ENCODE measurements at places on chromosomes 12 and 14.
A peak's percentile ranks its signal among the peaks of the same experiment; 100 is the strongest.

DNA sequence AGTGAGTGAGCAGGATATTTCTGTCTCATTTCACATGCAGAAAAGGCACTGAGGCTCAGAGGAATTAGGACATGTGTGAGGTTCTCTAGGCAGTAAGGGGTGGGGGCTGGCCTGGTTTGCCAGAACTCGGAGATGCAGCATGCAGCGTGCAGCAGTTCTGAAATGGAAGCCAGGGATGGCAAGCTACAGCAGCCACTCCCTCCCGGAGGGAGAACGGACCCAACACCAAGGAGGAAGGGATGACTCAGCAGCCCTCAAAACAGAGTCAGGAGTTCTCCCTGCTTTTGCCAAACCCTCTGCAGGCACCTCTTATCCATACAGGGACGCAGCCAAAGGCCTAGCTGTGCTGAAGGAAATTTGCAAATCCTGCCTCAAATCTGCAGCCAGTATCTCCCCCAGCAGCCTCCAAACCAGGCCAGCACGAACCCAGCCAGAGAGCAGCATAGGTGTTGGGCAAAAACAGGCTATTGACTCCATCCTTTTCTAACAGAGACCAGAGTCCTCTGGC, 10.3 kb upstream of the SERPINA3 start:
- DNase-seq = no peak

GRCh38 chr12:108441549-108441948, 73.5 kb upstream of the FICD start:
- no peak for DNase-seq

DNA sequence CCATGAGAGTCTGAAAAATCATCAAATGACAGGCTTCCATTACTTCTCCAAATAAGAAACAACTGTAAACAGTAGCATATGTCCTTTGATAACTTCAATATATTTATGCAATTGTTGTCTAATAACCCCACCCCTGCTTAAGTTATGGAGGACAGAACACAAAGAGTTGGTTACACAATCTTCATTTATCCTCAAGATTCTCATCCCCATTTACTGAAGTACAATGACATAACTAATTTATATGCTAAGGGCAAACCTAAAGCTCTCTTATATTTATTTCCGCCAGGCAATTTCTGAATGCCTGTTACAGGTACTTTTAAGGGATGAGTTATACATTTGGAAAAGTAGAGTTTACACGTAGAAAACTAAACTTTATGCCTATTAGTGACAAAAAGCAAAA, 12.3 kb downstream of the SCAF11 start:
- no peak for DNase-seq

GRCh38 chr12:84698576-84699333, 213.8 kb downstream of the SLC6A15 start:
- DNase-seq = no peak

DNA sequence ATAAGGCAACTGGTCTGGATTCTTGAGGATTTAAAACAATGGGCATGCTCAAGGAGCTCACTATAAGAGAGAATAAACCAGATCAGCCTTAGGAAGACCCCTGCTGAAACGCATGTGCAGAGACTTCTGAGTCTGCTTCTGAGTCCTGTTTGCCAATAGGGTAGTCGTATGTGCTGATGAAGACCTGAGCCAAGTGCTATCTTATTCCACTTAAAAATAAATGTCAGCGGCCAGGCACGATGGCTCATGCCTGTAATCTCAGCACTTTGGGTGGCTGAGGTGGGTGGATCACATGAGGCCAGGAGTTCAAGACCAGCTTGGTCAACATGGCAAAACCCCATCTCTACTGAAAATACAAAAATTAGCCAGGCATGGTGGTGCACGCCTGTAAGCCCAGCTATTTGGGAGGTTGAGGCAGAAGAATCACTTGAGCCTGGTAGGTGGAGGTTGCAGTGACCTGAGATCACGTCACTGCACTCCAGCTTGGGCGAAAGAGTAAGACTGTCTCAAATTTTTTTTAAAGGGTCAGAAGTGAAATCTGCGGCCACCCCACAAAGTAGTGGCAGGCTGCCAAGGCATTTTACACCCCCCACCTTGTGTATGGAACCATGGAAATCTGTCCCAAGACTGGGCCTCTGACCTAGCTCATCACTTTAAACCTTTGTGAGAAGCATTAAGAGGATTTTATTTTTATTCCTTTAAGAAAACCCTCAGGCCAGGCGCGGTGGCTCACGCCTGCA, 20.3 kb downstream of the RFC5 start:
- DNase-seq = no peak

GRCh38 chr12:25585662-25586061, 32.6 kb upstream of the LMNTD1 start:
- no peak for DNase-seq

DNA sequence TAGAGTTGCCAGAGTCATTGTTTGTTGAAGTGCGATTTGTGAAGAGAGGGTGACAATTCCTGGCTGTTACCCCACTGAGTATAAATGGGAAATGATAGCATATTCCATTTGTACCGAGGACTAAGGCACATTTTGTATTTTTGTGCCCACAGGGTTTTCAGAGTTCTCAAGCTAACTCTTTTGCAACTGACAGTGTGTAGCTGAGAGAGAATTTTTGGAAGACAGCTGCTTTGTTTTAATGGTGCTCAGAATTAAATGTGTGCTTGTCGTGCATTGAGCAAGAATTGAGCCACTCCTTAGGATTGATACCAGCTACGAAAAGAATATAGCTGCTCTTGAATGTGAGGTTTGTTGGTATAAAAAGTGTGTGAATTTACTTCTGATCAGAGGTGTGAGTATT, 21.7 kb downstream of the ANKRD13A start:
- no peak for DNase-seq

DNA sequence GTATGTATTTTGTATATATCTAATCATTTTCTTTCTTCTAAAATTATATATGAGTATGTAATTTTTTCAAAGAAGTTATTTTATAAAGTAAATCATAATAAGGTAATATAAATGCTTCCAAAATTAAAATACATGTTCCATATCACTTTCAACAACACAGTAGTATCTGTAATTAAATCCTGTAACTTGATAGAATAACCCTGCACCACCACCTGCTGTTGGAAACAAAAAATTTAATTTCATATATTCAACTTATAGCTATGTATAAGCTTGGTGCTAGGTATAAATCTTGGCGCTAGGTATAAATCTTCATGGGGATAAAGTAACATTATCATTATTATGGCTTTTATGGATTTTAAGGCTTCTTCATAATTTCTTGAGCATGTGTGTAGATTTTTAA, 149.7 kb upstream of the DCN start:
- DNase-seq = no peak

DNA sequence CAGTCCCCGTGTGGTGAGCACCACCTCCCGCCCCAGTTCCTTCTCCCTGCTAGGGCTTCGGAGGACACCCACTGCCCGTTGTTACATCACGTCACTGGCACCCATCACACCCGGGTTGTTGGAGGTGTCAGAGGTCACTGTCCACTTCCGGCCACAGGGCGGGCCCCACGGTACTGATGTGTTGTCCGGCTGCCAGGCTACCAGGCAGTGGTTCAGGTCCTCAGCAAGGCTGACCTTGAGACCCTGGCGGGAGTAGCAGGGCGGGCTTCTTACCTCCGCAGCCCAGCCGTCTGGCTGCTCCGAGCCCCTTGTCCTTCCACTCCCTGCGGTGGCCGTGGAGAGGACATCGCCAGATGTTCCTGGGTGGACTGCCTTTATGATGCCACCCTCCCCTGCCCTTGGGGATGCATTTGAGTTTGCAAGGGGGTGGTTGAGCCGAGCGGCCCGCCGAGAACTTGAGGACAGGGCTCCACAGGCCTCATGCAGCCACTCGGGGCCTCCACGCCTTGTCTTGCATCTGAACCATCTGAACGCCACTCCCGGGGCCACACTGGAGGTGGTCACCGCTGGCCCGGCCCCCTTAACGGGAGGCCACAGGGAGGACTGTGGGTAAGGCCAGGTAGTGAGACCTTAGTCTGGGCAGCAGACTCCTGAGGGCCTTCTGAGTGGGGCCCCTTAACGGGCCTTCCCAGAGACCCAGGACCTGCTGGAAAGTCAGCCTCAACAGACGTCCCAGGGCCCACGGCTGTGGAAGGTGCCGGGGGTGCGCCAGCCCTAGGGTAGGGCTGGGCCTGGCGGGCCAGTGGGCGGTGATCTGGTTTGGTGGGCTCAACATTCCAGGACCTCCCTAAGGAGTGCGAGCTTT, 27.1 kb upstream of the PLD4 start:
- no peak for DNase-seq

DNA sequence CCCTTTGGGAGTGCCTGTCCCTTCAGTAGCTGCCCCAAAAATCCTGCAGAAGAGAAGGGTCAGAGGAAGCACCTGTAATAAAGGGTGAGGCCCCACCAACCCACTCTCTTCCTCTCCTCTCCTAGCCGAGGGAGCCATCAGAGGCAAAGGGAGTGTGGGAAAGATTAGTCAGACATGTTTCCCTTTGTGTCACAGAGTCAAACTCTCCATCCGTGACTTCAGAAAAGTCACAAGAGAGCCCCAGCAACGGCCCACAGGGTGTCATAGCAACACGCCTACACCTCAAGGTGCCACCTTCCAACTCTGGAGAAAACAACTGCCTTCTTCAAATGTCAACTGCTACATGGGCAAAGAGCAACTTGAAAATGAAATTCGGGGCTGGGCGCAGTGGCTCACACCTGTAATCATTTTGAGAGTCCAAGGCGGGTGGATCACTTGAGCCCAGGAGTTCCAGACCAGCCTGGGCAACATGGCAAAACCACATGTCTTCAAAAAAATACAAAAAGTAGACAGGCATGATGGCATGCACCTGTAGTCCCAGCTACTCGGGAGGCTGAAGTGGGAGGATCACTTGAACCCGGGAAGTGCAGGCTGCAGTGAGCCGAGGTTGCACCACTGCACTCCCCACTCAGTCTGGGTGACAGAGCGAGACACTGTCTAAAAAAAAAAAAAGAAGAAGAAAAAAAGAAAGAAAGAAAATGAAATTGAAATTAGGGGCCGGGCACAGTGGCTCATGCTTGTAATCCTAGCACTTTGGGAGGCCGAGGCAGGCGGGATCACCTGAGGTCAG, 17.7 kb upstream of the CD27 start:
- DNase-seq = no peak

- no peak for DNase-seq
Observed at GRCh38 chr12:75894965-75895754, 136.4 kb downstream of the PHLDA1 start.

DNA sequence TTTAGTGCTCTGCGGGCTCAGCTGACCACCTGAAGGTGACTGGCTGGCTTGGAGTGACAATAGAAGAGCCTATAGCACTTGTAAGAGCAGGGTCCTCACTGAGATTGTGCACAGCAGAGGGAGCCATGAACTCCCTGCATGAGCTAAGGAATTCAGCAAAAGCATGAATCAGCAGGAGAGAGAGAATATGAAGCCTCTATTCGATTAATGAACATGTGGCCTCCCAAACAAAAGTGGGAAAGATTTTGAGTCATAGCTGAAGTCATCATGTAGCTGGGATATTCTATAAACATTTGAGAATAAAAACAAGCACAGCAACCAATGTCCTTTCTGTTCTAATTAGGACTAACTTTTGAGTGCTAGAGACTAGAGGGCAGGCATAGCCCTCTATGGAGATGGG, 626.6 kb downstream of the DIO2 start:
- DNase-seq = no peak

- peak; percentile 23 for DNase-seq
Observed at GRCh38 chr12:79424109-79424721, 266.5 kb downstream of the PAWR start.

DNA sequence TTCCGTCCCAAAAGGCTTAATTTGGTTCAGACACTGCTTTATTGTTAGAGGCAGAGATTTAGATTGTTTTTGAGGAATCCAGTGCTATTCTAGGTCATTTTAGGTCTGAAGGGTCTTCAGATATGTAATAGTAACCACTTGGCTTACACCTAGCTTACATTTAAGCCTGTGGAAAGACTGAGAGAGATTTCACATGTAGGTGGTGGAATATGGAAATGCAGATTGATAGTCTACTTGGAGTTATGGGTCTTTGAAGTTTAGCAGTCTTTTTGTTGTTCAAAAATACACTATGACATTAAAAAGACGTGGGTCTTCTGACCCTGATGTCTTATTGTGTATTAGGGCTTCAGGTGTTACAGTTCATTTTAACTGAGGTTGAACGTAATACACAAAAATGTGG, 51.4 kb upstream of the CCT2 start:
- DNase-seq = no peak

- no peak for DNase-seq
Observed at GRCh38 chr12:105865886-105866285, 272.9 kb downstream of the NUAK1 start.

DNA sequence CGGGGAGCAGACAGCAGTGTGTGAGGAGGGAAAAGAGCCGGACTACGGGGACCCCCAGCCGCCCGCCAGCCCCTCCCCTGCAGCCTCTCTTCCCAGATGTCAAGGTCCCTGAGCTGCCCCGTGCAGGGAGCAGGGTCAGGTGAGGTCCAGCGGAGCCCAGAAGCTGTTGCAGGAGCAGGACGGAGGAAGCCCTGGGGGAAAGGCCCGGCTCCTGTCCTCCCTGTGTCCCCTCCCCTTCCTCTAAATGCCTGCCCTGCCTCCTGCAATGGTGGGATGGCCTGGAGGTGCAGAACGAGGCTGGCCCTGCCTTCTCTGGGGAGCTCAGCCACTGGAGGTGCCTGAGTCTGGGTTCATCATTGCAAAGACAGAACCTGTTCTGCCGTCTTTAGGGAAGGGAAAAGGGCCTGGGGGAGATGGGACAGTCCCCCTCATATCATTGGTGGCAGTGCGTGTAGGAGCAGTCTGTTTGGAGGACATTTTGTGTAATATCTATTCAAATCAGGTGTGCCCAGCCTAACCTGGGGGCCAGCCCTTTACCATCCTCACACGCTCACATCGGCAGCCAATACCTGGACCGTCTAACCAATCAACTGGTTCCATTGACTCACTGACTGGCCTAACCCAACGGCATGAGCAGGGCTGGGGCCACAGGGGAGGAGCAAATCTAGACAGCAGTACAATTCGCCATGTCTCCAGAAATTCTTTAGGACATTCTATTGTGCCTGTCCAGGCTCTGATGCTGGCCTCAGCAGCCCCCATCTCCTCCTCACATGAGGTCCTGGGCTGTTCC, 364.1 kb upstream of the SFSWAP start:
- DNase-seq = no peak

DNA sequence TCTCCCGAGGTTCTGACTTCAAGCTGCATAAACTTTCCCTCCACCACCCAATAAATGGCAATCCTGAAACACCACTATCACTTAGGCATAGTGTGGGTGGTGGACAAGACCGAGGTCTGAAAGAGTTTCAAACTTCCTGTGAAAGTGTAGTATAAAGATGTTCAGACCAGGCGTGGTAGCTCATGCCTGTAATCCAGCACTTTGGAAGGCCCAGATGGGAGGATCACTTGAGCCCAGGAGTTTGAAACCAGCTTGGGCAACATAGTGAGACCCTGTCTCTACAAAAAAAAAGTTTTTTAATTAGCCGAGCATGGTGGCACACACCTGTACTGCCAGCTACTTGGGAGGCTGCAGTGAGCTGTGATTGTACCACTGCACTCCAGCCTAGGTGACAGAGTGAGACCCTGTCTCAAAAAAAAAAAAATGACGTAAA, 61.9 kb downstream of the CCDC92 start:
- DNase-seq = no peak

GRCh38 chr12:2431810-2432209, 363.0 kb upstream of the FKBP4 start:
- no peak for DNase-seq
